CD4-positive, alpha-beta T cell treated with Interleukin-15 for 1 hour (primary cell): ENCODE measurements at places on chromosomes 3 and 15.

- no peak for DNase-seq
These were observed 107.0 kb upstream of the RORA start for GRCh38 chr15:61336026-61336638.

- DNase-seq, result no peak
These were observed 37.9 kb upstream of the MUC13 start for GRCh38 chr3:124972457-124972856.

- DNase-seq, result no peak
These were observed 44.0 kb downstream of the EIF4E3 start for GRCh38 chr3:71681224-71681668.

DNA sequence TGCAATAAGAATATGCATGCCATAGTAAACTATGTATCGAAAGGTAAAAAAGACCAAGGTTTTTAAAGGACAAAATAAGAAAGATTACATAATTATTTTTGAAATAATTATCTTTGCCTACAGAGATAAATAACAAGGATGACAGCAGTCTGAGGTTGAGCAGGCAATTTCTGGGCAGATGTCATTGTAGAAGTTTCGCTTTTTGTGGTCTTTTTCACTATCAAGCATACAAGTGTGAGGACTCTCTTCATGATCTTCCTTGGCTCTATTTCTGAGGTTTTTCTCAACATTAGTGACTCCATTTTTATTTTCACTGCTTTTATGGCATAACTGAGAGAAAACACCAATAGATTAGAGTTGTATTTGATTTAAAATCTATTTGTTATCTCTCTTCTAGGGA lies 1337.9 kb upstream of the EPHA6 start:
- no peak for DNase-seq

DNA sequence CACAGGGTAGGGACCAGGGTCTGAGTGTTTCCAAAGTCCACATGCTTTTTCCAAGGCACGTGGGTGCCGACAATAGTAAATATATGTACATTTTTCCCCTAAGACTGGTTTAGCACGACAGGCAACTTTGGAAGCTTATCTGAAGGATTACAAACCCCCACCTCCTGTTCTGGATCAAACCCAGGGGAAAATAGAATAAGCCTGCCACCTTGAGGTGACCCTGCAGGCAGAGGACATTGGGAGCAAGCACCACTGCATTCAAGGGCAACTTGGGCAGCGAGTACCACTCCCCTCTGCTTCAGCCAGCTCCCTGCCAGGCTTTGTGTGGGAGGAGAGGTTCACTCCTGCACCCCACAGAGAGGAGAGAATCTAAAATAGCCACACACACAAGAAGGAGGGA lies 44.8 kb downstream of the KBTBD12 start:
- no peak for DNase-seq
